Dorsolateral prefrontal cortex (tissue), 122 donors: ENCODE measurements at places on chromosomes 1 and 21.
A peak's percentile ranks its signal among the peaks of the same experiment; 100 is the strongest.

GRCh38 chr1:205929496-205930194 lies 13.6 kb downstream of the SLC26A9 start:
- DNase-seq, result no peak

DNA sequence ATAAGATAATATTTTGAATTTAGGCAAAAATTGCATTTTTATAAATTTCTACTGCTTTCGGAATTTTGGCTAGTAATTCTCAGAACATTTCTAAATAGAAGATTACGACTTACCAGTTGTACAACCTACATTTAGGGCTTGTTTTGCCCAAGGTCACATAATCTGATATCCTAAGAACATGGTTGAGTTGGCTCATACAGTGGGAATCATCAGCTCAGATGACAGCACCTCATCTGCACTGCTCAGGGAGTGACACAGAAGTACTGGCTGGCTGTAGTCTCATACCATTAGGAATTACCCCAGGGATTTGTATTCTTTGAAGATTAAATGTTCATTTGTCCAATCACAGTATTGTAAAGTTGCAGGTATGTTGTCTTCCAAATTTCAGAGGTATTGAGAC lies 217.6 kb downstream of the ADGRL2 start:
- DNase-seq, result no peak

- DNase-seq, result peak; percentile 70
These were observed 48.7 kb downstream of the RAP1GAP start for GRCh38 chr1:21620496-21620895.

- no peak for DNase-seq
These were observed 34.0 kb upstream of the DISP3 start for GRCh38 chr1:11444907-11445306.

- DNase-seq, result no peak
These were observed 4.4 kb downstream of the TMEM183A start for GRCh38 chr1:203011582-203011981.

- DNase-seq, result no peak
These were observed 33.1 kb downstream of the NPHP4 start for GRCh38 chr1:5959087-5959486.

DNA sequence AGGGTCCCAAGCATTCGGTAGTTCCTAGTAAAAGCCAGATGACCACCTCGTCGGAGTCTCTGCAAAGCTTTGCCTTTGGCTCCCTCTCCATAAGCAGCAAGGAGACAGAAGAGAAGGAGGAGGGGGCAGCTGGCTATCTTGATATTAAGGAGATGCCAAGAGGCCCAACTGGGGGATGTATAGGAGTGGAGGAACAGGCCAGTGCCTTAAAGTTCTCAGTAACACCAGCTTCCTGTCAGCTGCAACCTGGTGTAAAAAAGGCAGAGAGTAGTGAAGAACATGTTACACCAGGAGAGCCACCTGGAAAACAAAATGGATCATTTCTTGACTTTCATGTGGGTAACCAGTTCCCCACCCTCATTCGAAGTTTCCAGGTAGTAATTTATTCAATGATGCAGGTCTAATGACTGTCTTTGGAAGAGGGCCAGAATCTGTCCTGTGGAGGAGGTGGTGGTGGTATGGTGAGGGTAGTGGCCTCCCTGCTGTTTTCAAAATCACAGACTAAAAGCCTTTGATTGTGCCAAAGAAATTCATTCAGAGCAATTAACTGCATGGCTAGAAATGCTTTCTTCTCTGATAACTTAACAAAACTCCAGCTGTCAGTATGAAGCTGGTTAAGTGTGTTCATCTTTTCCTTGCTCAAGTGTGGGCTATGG lies 27.3 kb downstream of the TMEM200B start:
- DNase-seq, result no peak

- DNase-seq, result no peak
These were observed 36.1 kb downstream of the CLSTN1 start for GRCh38 chr1:9787702-9788101.
